Activated CD4-positive, alpha-beta T cell treated with anti-CD3 and anti-CD28 coated beads, Interleukin-2, Interleukin-6, amounts not matched to agents 100 ng/mL and 50 ng/mL, durations not matched to agents 16 hours and 8 hours (primary cell): ENCODE measurements at places on chromosomes 1 and 21.

DNA sequence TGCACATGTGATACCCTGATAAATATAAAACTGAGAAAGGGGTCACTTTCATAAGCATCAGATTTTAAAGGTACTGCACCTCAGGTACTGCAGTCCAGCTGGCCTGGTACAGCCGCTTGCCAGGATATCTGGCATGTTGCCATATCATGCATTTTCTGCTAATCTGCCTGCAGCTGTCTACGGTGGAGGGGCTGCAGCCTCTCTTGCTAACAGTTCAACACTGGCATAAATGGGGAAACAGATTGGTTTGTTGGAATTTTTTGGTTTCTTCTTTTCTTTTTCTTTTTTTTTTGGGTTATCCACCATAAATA, 71.5 kb downstream of the MIS18A start:
- DNase-seq = no peak

DNA sequence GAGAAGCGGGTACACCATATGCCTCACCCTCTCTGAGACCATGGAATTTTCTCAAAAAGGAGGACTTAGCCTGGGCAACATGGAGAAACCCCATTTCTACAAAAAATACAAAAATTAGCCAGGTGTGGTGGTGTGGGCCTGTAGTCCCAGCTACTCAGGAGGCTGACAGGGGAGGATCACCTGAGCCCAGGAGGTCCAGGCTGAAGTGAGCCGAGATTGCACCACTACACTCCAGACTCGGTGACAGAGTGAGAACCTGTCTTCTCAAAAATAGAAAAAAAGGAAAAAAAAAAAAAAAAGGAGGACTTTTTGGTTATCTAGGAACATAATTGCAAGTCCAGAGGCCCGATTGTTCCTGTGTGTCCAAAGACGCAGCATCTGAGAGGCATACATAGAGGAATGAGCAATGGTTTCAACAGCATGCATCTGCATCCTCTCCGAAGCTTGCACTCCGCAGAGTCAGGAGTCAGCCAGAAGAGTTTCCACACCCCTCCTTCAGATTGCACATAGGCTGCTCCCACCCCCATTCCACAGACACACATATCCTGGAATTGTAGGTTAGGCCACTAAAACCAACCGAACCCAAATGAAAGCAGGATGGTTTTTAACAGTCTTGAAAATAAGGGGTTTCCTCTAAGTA, 2.5 kb upstream of the TBX15 start:
- no peak for DNase-seq

DNA sequence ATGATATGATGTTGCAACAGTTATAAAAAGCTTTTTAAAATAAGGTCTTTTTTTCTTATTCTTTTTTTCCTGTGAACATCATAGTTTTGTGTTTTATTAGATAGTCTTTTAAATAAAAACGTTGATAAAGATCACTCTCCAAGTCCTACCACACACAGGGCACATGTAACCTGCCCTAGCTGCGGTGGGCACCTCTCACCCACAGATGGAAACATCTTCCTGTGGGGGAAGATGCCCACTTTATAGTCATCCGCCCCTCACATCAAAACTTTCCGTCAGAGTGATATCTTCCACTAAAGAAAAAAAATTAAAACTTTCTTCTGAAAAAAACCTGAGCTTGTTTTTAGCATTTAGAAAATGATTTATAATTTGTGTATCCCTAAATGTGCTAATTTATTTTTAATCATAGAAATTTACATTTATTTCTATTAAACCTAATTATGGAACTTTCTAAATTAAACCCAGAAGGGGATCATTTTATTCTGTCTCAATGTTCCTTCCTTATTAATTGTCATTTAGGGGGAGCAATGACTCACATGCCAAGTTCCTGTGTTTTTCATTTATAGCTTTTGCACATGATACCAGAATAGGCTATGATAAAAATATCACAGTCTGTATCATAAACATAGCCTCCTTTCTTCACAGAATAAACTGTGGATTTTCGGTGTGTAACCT, 24.7 kb downstream of the TNFRSF9 start:
- DNase-seq = peak; percentile 18

DNA sequence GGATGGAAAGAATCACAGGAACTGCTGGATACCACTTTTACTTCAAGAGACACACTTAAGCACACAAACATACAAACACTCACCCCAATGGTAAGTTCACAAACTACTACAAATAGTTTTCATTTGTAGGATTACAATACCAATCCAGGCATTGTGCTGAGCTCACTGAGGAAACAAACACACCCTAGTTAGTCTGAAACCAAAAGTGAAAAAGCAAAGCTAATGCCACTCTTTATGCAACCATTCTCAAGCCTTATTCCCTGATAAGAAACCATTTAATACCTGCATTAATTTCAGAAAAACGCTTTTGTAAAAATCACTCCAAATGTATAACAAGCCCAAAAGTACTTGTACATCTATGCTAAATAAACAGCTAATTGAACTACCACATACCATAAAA, 38.3 kb downstream of the RNF115 start:
- peak; percentile 14 for DNase-seq

- peak; percentile 79 for DNase-seq
These were observed 39.8 kb upstream of the ZC3H12A start for GRCh38 chr1:37434292-37435225.

- DNase-seq = no peak
These were observed 90.8 kb downstream of the PLXNA2 start for GRCh38 chr1:208153386-208153785.

- peak; percentile 26 for DNase-seq
These were observed 2.4 kb upstream of the WNT3A start for GRCh38 chr1:228004331-228004855.

GRCh38 chr1:205580140-205580922, 51.5 kb downstream of the ELK4 start:
- no peak for DNase-seq

GRCh38 chr21:35995522-35996088, 64.7 kb downstream of the SETD4 start:
- DNase-seq = no peak

DNA sequence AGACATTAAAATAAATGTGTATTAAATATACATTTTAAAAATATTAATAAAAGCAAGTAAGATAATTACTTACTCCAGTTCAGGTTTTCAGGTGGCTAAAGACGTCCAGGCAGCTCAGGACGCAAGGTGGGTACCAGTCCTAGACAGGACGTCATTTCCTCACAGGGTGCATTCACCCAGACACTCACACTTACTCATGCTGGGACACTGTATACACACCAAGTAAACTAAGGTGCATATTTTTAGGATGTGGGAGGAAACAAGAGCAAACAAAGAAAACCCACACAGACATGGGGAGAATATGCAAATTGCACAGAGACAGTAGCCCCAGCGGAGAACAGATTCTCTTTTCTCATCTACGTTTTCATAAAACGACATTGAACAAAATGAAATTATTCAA, 457.9 kb downstream of the BRINP3 start:
- DNase-seq = no peak

DNA sequence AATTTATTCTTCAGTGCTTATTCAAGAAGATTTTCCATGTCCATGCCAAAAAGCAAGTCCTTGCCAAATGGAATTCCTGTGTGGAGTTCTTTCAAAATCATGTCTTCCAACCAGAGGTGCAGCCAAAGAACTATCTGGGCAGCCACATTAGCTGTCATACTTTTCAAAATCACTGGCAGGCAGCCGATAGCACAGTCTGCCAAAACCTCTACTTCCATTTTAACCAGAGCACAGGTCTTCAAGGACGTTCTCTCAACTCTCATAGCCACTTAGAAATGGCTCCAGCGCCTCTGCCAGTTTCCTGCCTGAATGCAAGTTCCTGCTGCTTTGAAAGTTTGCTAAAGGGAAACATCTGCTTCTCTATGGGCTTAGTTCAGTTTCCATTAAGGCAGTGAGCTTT, 975.7 kb upstream of the ADGRL4 start:
- DNase-seq = no peak
